Activated CD4-positive, alpha-beta T cell treated with anti-CD3 and anti-CD28 coated beads, Interleukin-2, Interleukin-4, amounts not matched to agents 100 ng/mL and 50 ng/mL, durations not matched to agents 16 hours and 8 hours (primary cell): ENCODE measurements at places on chromosomes 2 and 18.
A peak's percentile ranks its signal among the peaks of the same experiment; 100 is the strongest.

DNA sequence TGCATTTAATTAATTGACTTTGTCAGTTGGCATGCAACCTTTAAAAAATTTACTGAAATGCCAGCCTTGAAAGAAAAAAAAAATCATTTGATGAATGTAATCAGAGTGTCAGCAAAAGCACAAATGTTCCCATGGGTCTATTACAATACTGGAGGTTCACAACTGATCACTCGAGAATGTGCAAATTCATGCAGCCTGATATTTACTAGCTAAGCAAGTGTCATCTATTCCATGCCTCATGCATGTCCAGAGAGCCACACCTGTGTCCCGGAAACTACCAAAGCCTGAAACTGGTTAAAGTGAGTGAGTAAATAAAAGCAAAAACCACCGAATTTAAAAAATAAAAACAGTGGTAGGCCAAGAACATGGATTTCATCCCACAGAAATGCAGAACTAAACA lies 415.3 kb upstream of the ID2 start:
- DNase-seq: no peak

DNA sequence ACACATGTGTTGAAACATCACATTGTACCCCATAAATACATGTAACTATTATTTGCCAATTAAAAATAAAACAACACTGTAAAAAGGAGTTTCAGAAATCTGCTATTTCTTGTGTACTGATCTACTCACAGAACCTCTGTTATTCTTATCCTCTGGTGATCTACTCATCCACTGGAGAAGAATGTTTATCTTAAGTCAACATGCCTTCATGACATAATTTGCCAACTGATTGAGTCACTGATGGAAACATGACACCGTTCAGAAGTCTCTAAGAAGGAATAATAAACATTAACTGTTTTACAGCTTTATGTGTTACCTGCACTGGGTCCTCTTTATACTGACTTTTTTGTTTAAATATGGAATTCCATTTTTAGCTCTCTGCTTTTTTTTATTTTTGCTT lies 555.2 kb downstream of the DCDC2C start:
- no peak for DNase-seq

GRCh38 chr2:85702172-85702571 lies 8.0 kb downstream of the GNLY start:
- peak; percentile 33 for DNase-seq

DNA sequence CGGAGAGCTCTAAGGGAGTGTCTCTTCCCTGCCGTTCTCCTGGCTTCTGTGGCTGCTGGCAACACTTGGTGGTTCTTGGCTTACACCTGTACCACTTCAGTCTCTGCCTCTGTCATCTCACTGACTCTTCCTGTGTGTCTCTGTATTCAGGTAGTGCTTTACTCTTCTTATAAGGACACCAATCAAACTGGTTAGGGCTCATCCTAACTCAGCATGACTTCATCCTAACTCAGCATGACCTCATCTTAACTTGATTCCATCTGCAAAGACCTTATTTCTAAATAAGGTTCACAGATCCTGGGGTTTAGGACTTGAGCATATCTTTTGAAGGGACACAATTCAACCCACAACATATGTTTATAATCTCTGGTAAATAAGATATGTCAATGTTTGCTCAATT lies 51.6 kb upstream of the DSEL start:
- no peak for DNase-seq

DNA sequence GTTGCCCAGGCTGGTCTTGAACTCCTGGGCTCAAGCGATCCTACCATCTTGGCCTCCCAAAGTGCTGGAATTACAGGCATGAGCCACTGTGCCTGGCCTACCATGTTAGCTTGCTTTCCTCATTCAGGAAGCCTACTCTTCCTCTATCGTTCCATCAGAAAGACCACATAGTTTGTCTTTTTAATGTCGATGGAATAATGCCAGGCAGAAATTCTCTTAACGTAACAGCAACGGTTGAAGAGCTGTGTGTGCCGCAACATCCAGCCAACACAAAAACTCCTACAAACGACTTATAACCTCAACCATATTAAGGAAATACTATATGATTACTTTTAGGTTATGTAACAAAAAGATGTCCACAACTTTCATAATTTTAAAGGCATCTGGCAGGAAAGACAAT lies 10.5 kb downstream of the ITGB1BP1 start:
- DNase-seq: no peak

GRCh38 chr2:42770288-42771131 lies 6.6 kb upstream of the OXER1 start:
- no peak for DNase-seq

GRCh38 chr2:14628901-14629300 lies 3.6 kb upstream of the LRATD1 start:
- no peak for DNase-seq

GRCh38 chr2:40455661-40456060 lies 3.8 kb upstream of the SLC8A1 start:
- DNase-seq: no peak

GRCh38 chr2:51103205-51103604 lies 71.3 kb upstream of the NRXN1 start:
- no peak for DNase-seq
